ENCODE measurements at places on chromosomes 7 and 10.

- no peak for DNase-seq
Measured at GRCh38 chr7:5590596-5591277, 167.1 kb upstream of the TNRC18 start.

- no peak for DNase-seq
Measured at GRCh38 chr10:103564776-103565520, 71.4 kb downstream of the NEURL1 start.

DNA sequence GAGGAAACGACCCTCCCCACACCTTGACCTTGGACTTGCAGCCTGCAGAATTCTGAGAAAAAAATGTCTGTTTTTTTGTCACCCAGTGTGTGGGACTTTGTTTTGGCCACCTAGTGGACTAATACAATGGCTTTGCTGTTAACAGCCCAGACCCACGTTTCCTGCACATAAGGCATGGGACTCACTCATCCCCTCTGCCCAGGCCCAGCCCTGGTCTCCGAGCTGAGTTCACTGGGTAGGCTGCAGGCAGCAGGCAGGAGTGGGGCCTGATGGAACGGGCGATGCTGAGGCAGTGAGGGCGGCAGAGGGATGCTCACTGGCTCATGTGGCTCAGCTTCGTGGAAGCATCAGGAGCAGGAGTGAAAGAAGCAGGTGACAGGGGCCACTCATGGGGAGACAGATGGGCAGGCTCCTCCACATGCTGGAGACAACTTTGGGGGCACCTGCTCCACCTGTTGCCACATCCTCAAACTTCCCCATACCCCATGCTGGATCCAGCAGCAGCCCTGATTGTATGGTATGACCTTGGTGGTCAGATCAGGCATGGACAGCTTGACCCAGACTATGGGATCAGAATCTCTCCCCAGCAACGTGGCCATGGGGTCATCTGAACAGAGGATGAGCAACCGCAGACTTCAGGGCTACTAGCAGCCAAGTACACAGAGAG is 65.8 kb upstream of the ANTXRL start:
- DNase-seq, result no peak

DNA sequence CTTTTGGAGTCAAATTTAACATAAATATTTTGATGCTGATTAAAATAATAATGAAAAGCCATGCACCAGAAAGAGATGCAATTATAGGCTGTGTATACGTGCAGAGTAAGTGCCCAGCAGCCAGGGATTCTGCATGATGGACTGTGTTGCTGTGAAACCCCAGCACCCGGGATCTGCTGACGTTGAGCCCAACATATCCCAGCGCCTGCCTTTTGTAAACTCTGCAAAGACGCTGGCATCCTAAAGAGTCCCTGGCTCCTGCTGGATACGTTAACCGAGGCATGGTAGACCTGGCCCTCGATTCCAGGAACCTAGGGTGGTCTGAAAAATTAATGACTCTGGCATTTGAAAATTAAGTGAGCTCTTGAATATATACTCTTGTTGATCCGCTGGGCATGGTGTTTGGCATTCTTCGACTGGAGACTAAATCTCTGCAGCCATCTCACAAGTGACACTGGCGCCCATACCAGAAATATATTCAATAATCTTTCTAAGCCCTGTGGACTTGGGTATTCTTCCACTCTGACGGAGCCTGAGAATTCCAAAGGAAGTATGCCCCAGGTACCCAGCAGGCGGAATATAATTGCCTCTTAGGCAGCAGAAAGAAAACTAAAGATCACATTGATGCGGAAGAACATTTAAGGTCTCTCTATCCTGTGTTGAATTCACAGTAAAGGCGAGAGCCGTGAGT is 191.2 kb upstream of the SH2B2 start:
- no peak for DNase-seq

- DNase-seq, result no peak
Measured at GRCh38 chr10:124886195-124886594, 55.7 kb upstream of the ZRANB1 start.

DNA sequence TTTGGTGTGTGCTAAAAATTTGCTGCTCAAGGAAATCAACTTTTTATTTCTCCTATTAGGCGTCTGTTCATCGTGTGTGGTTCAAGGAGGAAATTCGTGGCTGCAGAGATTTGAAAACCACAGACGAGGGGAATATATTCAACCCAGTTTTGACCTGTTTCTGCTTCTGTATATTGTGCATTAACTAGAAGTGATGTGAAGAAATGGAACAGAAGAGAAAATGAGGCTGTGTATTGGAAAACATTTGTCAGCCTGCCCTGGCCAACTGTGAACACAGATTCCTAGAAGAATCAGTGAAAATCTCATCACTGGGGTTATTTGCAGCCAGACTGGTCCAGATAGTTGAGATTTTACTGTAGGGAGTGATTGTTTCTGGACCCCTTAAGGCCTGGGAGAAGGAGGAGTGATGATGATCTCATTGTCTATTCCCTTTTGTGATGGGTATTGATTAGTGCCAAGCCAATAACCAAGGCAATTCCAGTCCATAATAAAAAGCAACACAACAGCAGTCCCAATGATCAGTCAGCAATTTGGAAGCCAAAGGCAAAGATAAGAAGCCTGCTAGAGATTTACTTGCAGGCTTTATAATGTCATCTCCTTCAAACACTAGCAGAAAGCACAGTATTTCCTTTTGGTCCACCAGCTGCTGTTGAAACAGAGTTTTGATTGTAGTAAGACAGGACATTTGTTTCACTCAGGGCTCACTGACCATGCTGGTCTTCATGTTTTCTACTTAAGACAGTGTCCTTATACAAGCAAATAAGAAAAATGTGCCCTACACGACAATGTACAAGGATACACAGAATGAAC is 339.4 kb downstream of the PRPF18 start:
- DNase-seq, result no peak

DNA sequence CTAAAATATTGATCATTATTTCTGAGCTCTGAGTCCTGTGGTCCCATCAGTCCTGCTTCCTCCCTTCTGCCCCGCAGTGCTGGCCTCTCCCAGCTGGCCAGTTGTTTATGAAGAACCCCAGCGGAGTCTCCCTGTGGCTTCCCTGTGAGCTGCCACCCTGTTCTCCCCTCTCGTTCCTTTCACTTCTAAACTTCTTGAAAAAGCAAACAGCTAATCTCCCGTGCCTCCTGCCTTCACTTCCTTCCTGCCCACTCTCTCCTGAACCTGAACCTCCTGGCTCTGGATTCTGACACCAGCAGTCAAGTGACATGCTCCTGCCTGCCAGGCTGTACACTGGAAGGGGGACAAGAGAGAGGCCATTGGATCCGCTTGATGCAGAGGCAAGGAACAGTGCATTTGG is 63.7 kb upstream of the ZPBP start:
- DNase-seq, result no peak

GRCh38 chr10:77571490-77571889 is 66.1 kb downstream of the KCNMA1 start:
- DNase-seq, result no peak

GRCh38 chr7:150383710-150384397 is 4.7 kb downstream of the ZNF775 start:
- DNase-seq, result no peak

DNA sequence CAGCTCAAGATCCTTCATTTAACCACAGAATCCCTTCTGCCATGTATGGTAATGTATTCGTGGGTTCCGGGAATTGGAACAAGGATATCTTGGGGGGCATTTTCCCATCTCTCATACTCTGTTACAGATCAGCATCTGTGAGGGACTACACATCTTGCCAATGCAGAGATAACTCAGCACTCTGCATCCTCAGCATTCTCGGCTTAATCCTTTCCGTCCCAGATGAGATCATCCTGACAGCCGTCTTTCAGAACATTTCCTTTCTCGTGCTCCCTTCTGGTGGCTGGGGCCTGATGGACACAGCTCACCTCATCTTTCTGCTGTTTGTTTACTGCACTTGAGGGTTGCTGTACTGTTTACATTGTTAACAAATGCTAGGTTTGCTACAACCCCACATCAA is 25.3 kb downstream of the FKBP6 start:
- DNase-seq, result no peak

DNA sequence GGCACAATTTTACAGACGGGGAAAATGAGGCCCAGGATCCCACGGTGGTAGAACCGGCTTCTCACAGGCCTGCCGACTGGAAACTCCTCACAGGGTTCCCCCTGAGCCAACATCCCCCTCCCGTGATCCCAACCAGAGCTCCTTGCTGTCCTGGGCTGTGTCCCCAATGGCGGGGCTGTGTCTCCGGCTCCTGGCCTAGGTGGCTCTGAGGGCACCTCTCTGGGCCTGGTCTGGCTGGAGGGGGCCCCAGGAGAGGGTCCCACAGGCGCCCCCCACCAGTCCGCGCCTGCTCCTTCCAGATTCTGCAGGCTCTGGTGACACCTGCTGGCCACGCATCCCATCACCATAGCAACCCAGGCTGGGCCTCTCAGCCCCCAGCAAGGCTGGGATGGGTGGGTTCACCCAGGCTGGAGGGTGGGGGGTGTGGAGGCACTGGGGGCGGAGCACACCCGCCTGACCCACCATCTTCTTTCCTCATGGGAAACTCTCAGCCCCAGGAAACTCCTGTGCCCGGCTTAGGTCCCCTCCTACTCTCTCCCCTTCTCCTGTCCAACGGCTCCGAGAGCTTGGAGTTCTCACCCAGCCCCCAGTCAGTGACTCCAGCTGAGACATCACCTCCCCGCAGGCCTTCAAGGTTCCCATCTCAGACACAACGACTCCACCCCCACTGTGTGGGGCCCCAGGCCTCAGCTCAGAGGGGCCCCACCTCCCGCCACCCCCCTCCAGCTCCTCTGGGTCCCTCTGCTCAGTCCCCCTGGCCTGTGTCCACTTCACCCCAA is 27.1 kb upstream of the TNRC18 start:
- DNase-seq, result peak; percentile 42

Measured in activated gamma-delta T cell treated with Interleukin-2 at 50 U/mL for 16 hours (primary cell).